ENCODE measurements at places on chromosomes 5 and 9.

DNA sequence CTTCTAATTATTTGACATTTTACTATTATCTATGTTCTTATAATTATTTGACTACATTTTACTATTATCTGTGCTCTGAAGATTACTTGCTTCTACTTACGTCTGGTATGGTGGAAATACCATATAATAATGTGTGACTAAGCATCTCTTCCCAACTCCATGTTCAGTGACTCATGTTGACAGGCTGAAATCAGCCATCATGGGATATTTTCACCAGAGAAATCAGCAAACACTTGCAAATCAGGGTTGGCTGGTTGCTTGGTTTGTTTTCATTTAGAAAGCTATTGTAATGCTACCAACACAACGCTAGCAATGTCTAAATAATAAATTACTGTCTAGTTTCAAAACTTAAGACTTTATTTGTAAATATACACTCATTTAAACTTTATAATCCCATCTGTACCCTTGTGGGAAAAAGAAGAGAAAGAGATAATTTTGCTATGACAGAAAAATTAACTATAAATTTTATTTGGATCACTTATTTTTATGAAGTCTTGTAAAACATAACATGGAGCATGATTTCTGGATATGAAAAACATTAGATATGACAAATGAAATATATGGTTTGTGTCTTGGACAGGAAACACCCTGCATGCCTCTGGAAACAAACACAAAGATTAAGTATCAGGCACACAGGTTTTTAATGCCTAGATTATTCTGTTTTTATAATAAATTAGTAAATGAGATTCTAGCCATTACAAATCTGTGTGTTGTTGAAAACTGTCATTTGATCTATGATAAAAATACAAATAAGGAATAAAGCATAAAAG, 337.6 kb downstream of the BNC2 start:
- no peak for DNase-seq

DNA sequence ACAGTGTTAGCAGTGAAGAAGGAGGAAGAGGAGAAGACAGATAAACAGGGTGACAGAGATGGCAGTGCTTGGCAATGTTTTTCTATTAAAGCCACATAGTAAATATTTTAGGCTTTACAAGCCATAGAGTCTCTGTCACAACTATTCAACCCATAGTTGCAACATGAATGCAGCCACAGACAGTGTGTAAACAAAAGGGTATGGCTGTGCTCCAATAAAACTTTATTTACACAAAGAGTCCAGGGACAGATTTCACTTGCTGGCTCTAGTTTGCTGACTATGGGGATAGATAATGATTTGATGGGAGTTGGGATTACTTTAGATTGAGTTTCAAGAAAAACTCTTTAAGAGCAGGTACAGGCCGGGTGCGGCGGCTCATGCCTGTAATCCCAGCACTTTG, 224.8 kb upstream of the SEMA6A start:
- no peak for DNase-seq

DNA sequence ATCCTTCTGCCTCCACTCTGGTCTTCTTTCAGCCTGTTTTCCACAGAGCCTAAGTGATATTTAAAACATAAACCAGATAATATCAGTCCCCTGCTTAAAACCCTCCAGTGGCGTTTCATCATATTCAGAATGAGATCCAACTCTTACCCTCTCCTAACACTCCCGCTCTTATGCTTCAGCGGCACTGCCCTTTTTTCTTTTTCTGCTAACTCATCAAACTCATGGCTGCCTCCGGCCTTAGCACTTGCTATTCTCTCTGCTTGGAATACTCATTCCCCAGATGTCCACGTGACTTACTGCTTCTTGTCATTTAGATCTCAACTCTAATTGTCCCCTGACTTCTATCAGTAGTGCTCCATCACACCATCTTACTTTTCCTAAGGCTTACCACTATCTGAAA, 73.6 kb downstream of the PIP5K1B start:
- DNase-seq, result no peak

DNA sequence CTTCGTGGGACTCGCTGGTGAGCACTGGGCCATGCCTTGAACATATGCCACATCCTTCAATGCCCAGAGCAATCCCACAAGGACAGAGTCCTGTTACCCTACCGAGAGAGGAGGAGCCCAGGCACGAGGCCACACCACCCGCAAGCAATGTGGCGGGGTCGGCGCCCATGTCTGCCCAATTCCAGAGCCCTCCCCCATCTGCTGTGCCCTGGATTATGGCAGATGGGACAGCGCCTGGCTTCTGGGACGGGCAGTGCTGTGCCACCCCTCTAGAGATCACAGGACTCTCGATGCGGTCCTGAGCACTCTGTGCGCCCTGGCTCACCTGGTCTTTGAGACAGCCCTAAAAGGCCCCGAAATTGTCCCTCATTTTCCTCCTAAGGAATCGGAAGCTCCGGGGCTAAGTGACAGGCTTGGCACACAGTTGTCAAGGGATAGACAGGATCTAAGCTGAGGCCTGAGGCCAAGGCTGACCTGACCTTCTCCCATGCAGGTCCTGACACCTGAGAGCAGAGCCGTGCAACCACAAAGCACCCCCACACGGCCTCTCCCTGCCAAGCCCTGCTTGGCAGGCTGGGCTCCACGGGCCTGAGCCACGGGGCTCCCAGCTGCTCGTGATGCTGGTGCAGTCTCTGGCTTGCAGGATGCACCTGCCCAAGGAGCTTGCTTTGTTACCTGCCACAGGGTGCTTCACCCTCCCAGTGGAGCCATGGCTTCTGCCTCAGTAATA, 48.8 kb downstream of the PRRT1B start:
- no peak for DNase-seq

DNA sequence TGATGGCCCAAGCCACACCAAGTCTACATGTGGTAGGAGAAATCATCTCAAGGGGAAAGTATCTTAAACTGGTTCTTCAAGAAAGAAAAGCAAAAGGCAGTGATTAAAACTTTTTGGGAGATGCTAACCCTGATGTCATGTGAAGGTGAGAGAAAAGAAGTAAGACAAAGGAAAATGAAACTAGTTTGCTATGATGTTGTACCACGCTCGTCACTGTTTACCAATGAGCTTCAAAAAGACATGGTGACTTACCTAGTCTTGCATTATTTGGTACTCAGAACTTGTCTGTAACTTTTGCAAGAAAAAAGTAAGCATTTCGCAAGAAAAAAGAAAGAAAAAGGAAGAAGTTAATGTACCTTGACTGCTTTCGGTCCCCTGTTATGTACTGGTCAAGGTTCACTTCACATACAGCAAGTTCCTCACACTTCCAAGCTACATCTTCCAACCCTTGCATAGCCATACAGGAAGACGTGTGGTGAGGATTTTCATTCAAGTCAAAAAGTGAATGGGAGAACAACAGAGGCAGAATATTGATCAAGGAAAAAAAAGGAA, 739.3 kb downstream of the NR2F1-AS1 start:
- no peak for DNase-seq

DNA sequence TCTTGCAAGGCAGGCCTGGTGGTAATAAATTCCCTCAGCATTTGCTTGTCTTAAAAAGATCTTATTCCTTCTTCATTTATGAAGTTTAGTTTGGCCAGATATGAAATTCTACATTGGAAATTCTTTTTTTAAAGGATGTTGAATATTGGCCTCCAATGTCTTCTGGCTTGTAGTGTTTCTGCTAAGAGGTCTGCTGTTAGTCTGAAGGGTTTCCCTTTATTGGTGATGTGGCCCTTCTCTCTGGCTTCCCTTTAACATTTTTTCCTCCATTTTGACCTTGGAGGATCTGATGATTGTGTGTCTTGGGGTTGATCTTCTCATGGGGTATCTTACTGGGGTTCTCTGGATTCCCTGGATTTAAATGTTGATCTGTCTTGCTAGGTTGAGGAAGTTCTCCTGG, 33.5 kb upstream of the PRR16 start:
- DNase-seq, result no peak

GRCh38 chr5:104564530-104564929, 1001.9 kb upstream of the NUDT12 start:
- DNase-seq, result no peak

DNA sequence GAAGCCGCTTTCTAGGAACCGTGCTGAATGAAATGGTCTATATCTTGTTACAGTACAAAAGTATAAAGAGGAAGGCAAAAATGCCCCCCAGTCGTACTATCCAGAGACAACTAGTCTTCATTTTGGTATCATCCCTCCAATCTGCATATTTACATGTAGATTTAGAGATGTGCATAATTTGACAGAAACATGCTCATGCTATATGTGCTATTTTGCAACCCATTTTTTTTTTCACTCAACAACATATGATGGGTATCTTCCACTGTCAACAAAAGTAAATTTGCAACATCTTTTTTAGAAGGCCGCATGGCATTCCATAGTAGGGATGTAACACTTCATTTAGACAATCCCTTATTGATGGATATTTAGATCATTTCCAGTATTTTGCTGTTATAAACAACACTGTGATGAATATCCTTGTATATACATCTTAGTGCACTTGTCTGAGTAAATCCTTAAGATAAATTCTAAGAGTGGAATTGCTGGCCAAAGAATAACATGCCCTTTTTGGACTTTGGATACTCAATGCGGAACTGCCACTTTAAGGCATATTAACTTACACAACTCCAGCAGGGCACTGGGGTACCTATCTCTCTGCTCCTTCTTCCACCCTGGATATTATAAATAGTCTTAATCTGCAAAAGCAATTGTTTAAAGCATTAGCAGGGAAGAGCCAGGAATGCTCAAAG, 71.1 kb upstream of the SH3PXD2B start:
- no peak for DNase-seq

- DNase-seq, result peak; percentile 35
Measured at GRCh38 chr5:158881091-158881880, 218.4 kb downstream of the EBF1 start.

DNA sequence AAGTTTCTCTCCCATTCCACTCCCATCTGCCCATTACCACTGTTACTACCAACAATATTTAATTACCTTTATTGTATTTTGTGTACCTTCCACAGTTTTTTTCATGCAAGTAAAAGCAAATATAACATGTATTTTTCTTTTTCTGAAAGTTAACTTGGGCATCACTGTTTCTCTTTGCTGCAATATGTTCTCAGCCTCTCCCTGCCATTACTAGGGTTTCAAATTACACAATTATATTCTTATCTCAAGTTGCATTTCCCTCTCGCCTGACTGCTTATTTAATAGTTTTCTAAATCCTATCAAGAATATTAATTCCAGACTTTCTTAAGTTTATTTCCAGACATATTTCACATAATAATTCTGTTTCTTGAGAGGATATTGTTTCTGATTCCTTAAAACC, 46.9 kb upstream of the GAS1 start:
- DNase-seq, result no peak

DNA sequence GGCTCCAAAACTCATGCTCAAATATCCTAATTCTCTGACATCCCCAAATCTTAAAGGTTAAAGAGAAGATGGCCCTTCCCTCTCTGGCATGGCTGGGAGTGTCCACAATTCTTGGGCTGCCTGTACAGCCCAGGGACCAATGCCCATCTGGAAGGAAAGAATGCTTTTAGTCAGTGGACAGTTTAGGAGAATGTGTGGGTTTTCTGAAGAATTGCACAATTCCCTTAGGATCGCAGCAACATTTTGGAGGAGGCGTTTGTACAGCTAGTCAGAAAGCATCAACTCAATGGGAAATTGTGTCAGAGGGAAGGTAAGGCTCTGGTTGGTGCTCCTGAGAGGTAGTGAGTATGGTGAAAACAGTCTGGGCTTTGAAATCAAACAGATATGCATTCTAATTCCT, 15.0 kb downstream of the FAM193B start:
- DNase-seq, result no peak

- peak; percentile 88 for DNase-seq
Measured at GRCh38 chr9:135961277-135961715, at the start of gene UBAC1. TSS of gene UBAC1 (minus strand) at chr9:135961373. CDS start at chr9:135961162, 211 bp downstream.

DNA sequence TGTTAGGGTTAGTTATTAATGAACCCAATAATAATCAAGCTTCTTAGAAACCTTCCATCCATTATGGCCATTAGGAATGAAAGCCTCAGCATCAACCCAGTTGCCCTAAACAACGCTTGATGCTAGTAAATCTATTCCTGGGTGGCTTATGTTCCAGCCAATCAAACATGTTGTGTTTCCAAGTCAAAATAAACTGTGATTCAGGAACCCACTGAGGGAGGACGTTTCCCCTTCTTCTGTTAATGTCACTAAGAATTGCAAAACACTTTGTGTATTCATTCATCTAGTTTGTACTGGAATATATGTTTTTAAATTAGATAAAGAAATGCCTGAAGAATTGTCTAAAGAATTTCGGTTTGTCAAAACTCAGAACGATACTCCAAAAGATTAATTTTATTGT, 142.5 kb upstream of the MSX2 start:
- DNase-seq, result no peak

DNA sequence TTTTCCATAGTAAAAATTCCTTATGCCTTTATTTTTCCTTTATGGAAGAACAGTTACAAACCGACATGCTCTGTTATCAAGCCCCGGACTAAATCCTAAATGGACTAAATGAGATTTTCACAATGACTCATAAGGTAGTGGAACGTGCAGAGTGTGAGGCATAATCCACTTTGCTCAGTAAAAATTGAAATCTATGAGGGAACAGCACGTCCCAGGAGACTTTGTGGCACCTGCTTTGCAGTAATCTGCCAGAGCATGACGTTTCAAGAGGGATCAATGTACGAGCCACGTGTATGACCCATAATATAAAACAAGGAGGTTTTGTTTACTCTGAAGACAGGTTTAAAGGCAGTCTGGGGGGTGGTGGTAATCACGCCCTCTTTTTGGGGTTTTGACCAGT, 83.8 kb upstream of the GNA14 start:
- DNase-seq, result no peak

GRCh38 chr5:2212481-2212880, 329.8 kb upstream of the IRX4 start:
- no peak for DNase-seq

DNA sequence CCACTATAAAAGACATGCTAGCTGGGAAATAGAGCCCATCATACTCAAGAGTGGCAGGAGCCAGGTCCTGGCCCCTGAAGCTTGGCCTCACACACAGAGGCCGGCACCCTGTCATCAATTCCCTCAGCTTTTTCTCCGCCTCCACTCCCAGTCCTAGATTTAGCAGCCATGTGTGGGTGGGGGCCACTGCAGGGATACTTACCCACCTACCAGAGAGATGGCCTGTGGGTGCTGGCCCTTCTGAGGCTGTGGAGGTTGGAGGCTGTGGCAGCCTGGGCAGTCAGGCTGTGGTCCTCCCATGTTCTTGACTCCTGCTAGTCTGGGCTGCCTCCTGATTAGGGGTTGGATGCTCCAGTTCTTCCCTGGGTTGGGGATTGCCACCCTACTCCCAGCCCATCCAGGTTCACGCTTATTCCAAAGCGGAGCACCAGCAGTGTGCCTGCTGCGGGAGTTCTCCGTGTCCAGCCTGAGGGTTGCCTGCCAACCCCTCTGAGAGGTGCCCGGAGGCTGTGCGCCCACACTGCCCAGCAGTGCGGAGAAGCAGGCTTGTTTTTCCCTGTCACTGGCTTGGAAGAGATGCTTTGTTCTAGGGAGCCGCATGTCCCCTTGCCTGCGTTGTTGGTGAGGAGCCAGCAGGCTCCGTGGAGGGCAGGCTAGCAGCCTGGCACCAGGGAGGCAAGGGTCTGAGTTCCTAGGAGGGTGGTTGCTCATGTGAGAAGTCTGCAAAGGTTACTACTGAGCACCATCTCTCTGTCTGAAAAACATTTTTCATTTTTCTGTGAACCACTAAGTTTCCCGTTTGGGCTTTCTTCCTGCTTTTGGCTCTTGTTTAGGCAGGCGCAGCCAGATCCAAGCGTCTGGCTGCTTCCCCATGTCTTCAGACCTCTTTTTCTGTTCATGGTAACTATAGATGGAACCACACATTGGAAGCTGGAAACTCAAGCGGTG, 7.5 kb downstream of the SLC22A5 start:
- no peak for DNase-seq
